ENCODE measurements at places on chromosomes 6 and 20.

DNA sequence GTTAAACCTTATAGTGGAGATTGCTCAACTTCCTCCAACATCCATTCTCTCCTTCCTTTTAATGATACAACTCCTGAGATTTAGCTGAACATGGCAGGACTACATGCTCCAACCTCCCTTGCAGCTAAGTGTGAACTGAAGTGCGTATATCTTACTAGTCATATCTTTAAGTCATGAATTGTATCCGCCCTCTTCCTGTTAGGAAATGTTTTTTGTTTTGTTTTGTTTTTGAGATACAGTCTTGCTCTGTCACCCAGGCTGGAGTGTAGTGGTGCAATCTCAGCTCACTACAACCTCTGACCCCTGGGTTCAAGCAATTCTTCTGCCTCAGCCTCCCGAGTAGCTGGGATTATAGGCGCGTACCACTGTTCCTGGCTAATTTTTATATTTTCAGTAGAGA lies 8.8 kb upstream of the OSTM1 start:
- no peak for DNase-seq

- DNase-seq, result no peak
Measured at GRCh38 chr20:4956200-4956810, 45.0 kb downstream of the SLC23A2 start.

GRCh38 chr20:46438156-46438750 lies 31.8 kb upstream of the ELMO2 start:
- DNase-seq, result no peak

- DNase-seq, result no peak
Measured at GRCh38 chr6:170045981-170046667, 244.8 kb downstream of the DLL1 start.

DNA sequence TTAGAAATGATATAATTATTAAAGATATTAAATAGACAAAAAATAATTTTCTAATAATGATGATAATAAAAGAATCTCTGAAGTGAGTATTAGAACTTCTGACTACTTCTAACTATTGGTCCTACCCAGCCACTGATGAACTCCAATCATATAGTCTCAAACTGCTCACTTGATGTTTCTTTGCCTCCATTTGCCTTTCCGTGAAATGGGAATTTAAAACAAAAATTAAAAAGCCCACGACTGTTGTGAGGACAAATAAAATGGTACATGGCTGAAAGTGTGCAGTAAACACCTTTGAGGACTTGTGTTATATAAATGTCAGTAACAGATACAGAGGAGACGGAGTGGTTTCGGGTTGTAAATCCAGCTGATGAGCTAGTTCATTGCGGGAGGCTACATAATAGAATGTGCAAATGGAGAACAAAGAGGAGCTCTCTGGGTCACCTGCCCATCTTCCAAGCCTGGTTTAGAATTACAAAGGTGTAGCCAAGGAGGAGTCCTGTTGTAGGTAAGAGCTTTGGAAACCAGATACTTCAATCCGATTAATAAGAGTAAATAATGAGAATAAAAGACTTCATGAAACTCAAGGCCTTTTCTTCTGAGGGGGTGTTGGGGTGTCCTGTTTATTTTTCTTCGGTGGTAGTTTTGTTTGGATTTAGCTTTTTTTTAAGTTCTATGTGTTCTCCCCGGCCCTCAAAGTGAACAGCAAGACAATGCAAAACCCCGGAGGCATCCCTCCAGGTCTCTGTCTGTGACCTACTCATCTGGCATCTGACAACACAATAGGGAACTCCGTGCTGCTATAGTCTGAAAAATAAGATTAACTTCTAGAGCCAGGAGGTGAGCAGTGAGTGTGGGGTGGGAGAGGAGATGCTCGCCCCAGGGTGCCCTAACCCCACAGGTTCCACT lies 4.4 kb upstream of the PXDC1 start:
- DNase-seq, result no peak

GRCh38 chr6:156427345-156427744 lies 349.8 kb upstream of the ARID1B start:
- no peak for DNase-seq

GRCh38 chr6:170480050-170480692 lies 72.9 kb downstream of the PSMB1 start:
- no peak for DNase-seq

DNA sequence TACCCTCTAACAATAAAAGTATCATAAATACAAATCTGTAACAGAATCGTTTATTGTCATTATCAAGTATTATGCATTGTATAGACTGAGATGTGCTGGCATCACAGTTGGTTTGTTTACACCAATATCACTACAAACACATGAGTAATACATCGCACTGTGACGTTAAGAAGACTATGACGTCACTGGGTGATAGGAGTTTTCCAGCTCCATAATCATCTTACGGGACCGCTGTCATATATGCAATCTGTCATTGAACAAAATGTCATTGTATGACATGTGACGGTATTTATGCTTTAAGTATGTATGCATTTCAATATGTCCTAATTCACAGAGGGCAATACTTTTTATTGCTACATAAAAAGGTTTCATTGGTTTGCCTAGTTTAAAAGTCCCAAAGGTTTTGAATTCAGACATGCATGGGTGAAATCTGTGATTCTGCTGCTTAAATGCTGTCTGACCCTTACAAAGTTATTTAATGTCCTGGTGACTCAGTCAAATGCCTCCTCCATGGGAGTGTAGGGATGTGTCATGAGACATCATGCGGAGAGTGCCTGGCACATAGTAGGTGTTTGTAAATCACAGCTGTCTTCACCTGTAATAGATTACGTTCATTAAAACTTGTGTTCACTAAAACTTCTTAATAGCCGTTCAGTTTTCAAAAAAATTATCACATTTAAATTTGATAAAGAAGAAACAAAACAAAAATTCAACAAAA lies 160.7 kb upstream of the PDE10A start:
- no peak for DNase-seq

- DNase-seq, result no peak
Measured at GRCh38 chr20:63439866-63440265, 32.6 kb downstream of the KCNQ2 start.

Data from AG09319 (cell line).